ENCODE measurements at places on chromosomes 7 and 10.

DNA sequence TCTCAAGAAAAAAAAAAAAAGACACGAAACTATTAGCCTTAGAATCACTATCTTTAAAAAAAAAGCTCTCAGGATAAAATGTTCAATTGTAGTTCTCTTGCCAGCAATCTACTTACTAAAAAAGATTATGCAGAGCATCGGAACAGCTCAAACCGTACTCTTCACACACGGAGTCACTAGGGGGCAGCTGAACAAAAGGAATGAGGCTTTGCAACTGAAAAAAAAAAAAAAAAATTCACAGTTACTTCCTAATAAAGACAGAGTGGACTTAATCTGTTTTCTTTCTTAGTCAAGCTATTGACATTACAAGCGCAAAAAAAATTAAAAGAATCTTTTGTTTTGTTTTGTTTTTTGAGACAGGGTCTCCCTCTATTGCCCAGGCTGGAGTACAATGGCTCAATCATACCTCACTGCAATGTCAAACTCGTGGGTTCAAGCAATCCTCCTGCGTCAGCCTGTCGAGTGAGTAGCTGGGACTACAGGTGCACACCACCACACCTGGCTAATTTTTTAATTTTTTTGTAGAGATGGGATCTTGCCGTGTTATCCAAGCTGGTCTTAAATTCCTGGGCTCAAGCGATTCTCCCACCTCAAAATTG, 11.5 kb downstream of the PMS2 start:
- peak; percentile 84 for DNase-seq

GRCh38 chr10:91422915-91423314, 12.8 kb downstream of the HECTD2 start:
- DNase-seq: no peak

GRCh38 chr10:113061054-113061430, 111.0 kb downstream of the TCF7L2 start:
- DNase-seq: no peak

DNA sequence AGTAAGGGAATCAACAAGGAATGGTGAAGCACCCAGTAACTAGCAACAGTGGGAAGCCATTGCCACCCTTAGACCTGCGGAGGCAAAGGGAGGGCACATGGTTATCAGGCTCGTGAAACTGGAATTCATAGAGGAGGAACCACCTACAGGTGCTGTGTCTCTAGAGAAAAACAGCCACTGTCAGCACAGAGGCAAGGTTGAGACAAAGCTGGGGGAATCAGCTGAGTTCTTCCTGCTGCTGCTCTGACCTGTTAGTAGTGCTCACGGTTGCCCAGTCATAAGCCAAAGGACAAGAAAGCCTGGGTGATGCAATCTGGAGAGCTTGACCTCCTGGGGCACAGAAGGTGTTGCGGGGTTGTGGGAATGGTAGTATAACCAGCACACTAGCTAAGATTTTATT, 110.1 kb downstream of the TPST1 start:
- DNase-seq: no peak

Data from lung microvascular endothelial cell (primary cell).